ENCODE measurements at places on chromosomes 6 and 20.

GRCh38 chr6:15386756-15387112 is 140.9 kb downstream of the JARID2 start:
- no peak for DNase-seq

GRCh38 chr6:128768187-128768586 is 114.8 kb upstream of the LAMA2 start:
- DNase-seq = no peak

DNA sequence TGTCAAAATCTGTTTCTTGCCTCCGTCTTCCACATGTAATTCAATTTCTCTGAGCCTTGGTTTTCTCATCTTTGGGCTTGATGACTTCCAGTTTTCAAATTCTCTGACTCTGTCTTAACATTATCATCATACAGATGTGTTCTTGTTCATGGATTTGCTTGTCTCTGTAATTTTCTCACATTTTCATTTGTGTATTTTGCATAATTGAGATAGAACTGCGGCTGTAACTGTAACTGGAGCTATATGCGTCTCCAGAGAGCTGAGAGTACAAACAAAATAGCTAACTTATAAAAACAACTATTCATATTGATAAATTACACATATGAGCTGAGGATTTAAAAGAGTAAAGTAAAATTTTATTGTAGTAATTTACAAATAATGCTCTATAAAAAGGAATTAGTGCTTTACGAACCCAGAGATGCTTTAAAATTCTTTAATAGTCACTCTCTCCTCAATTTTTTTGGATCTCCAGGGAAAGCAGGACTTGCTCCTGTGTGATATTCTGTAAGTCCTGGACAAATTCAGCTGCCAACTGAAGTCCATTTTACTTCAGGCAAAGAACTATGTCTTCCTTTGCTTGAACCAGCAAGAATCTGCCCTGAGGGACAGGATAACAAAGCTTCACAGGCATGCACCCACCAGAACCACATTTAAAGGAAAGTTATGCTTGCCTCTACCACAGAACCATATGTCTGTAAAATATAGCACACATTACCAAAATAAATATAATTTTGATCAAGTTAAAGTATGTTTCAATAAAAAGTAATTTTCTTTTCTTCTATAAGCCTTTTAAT is 288.3 kb downstream of the KHDC1L start:
- DNase-seq = no peak

DNA sequence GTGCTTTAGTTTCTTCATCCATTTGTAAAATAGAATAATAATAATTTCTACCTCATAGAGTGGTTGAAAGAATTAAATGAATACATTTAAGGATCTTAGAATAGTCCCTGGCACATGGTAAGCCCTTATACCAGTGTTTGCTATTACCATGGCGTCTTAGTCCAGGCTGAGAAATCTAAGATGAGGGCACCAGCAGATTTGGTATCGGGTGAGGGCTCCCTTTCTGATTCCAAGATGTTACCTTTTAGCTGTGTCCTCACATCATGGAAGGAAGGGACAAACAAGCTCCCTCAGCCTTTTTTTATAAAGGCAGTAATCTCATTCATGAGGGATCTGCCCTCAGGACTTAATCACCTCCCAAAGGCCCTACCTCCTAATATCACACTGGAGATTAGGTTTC is 123.9 kb upstream of the FOXO3 start:
- DNase-seq = no peak

DNA sequence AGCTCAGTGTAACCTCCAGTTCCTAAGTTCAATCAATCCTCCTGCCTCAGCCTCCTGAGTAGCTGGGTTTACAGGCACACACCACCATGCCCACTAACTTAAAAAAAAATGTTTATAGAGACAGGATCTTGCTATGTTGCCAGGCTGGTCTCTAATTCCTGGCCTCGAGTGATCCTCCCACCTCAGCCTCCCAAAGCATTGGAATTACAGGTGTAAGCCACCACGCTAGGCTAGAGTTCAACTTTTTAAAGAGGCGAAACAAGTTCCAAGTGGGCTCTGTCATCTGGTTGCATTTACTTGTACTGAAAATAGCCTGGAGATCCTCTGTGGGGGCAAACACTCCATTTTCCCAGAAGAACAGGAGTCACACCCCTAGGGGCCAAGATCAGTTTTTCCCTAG is 100.7 kb upstream of the RIPOR2 start:
- DNase-seq = no peak

DNA sequence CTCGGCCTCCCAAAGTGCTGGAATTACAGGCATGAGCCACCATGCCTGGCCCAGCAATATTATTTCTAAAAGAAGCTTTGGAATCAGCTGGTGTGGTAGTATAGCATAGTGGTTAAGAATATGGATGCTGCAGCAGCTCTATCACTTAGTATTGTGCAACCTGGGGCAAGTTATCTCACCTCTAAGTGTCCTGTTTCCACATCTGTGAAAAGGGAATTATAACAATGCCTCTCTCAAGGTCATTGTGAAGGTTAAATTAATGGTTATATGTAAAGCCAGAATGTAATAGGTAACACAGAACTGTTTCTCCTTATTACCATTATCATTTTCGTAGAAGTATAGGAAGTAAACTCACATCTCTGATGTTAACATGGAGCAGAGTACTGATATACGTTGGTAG is 14.2 kb downstream of the SLC17A2 start:
- DNase-seq = no peak

DNA sequence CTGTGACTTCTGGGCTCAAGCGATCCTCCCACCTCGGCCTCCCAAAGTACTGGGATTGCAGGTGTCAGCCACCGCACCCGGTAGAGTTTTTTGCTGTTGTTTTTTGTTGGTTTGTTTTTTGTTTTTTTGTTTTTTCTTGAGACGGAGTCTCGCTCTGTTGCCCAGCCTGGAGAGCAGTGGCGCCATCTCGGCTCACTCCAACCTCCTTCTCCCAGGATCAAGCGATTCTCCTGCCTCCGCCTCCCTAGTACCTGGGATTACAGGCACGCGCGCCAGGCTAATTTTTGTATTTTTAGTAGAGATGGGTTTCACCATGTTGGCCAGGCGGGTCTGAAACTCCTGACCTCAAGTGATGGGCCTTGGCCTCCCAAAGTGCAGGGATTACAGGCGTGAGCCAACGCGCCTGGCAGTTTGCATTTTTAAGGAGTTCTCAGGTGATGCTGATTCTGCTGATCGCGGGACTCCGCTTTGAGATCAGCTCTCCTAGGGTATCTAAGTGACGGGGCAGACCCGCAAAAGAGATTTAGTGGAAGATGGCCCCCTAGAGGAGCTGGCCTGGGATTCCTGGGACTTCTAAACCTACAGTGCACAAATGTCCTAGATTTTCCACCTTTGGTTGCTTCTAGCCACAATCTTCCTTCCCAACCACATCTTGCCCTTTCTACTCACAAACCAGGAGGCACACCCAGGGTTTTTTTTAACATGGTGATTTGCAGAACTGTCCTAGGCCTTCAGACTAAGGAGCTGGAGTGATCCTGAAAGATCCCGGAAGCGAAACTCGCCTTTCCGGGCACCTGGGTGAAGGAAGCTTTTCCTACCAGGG is 45.2 kb downstream of the DPPA5 start:
- DNase-seq = no peak

DNA sequence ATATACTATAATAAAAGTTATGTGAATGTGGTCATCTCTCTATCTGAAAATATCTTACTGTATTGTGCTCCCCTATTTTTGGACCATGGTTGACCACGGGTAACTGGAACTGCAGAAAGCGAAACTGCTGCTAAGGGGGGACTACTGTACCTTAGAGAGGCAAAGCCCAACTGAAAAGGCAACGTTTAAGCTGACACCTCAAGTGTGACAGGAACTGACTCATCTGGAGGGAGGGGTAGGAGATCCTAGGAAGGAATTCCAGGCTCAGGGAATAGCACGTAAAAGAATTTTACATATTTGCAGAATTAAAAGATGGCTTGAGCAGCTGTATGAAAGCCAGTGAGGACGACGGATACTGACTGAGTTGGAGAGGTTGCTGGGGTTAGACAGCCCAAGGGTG is 34.8 kb downstream of the ELOVL2 start:
- no peak for DNase-seq

DNA sequence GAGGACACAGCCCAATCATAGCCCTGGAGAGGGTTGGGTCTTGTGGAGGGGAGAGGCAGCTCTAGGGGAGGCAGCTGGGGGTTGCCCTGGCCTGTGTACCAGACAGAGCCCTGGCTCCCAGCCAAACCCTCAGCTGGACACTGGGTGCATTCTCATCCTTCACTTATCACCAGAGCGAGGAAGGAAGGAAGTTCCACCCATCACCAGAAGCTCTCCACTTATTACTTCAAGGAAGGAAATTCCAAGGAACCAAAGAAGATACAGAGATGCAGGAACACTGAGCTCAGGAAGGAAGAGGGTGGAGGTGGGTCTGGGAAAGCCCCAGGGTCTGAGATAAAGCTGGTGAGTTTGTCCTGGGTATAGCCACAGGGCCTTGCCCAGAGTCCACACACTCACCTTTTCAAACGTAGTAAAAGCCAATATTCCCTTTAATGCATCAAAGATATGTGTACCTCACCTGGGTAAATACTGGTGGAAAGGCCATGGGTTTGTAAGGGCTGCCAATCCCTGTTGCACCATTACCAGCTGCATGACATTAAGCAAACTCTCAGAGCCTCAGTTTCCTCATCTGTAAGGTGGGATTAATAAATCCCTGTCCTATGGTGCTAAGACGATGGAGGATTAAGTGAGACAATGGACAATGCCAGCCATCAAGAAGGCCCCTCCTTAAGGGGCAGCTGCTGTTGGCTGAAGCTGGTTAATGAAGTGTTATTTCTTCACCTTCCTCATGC is 109.7 kb upstream of the NAA20 start:
- no peak for DNase-seq

GRCh38 chr6:165705941-165706340 is 42.9 kb upstream of the PDE10A start:
- DNase-seq = no peak

GRCh38 chr6:38976801-38977500 is 71.6 kb upstream of the GLP1R start:
- DNase-seq = no peak

- no peak for DNase-seq
Measured at GRCh38 chr6:128422200-128422599, 98.2 kb downstream of the PTPRK start.

GRCh38 chr6:32393665-32394420 is 13.1 kb downstream of the BTNL2 start:
- DNase-seq = no peak

DNA sequence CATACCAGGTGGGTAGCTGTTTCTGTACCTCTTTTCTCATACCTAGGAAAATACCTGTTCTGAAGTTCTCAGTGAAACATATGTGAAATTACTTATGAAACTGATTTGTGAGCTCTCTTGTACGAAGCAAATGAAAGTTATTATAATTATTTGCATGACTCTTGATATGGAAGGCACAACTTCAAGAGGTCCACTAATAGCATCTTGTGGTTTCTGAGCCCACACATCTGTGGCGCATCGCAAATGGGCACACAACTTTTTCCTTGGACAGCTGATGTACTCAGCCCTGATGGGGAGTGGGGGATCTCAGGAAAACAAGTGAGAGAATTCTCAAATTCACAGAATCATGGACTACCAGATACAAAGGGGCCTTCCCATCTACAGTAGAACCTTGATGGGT is 432.3 kb downstream of the CD83 start:
- no peak for DNase-seq

- DNase-seq = no peak
Measured at GRCh38 chr6:166563805-166564204, 22.7 kb downstream of the RAMACL start.

DNA sequence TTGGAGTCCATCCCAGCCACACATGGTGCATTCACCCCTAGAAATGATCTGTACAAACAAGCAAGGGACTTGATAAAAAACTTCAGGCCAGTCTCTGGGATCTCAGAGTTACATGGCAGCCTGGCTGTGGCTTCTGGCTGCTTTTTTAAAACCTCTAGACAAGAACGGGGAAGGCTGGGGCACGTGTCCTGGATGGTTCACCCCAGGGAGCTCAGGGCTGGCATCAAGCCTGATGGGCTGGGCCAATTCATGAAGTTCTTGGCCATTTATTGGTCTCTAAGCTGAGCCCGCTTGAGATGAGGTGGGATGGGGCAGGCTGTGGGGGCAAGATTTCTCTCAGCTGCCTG is 10.4 kb upstream of the ZFAND3 start:
- no peak for DNase-seq

- DNase-seq = no peak
Measured at GRCh38 chr6:135114355-135115145, 59.9 kb upstream of the HBS1L start.

GRCh38 chr20:1838556-1839279 is 56.5 kb upstream of the SIRPA start:
- no peak for DNase-seq

DNA sequence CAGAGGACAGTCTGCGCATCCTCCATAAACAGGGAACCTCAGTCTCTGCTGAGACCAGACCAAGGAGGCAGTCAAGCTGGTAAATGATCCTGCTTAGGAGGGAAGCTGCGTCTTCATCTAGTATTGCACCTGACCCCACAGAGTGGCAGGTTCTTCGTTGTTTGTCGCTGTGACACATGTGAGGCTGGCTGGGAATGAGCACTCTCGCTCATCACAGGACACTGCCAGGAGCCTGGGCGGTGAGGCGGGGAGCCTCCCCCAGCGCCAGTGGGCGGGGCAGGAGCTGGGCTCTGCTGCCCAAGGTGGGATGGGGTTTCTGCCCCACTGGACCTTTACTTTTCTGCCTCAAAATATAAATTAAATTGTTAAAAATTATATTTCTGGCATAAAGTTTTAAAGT is 48.4 kb upstream of the SYNDIG1 start:
- no peak for DNase-seq

DNA sequence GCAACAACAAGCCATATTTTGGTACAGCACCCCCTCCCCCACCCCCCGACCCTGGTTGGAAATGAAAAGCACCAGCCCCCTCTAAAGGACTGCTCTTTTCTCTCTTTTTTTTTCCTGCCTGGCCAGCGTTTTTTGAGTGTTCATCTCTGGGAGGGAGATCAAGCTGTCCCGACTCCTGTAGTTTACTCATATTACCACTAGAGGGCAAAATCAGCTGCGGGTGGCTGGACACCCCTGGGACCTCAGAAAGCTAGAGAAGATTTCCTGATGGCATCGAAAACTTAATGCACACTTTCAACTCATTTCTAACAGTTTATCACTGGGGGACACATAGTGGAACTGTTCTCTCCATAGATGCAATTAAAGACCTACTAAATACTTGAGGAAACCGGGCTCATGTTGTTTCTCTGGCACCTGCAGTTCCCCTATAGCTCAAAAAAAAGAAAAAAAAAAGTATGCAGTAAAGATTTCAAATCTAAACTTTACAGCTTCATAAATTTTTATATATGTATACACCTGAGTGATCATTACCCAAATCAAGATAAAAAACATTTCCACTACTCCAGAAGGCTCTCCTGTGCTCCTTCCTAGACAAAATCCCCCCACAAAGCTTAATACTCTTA is 24.4 kb downstream of the CNBD2 start:
- DNase-seq = no peak

DNA sequence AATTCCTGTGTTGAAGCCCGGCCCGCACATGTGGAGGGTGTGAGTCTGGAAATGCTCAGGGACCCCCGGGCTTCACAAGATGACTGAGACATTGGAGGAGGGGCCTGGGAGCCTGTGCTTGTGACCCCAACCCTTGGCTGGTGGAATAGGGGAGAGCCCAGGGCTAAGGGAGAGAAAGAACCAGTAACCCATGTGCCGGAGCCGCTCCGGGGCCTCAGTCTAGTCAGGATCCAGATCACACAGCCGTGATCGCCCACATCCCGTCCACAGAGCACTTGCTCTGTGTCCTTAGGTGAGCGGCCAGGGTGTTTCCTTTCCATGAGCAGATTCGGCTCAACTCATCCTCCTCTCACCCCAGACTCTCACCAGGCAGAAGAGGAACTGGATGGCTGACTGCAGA is 152.3 kb upstream of the RPS6KA2 start:
- DNase-seq = no peak
